ENCODE measurements at places on chromosomes 2 and 18.
A peak's percentile ranks its signal among the peaks of the same experiment; 100 is the strongest.

DNA sequence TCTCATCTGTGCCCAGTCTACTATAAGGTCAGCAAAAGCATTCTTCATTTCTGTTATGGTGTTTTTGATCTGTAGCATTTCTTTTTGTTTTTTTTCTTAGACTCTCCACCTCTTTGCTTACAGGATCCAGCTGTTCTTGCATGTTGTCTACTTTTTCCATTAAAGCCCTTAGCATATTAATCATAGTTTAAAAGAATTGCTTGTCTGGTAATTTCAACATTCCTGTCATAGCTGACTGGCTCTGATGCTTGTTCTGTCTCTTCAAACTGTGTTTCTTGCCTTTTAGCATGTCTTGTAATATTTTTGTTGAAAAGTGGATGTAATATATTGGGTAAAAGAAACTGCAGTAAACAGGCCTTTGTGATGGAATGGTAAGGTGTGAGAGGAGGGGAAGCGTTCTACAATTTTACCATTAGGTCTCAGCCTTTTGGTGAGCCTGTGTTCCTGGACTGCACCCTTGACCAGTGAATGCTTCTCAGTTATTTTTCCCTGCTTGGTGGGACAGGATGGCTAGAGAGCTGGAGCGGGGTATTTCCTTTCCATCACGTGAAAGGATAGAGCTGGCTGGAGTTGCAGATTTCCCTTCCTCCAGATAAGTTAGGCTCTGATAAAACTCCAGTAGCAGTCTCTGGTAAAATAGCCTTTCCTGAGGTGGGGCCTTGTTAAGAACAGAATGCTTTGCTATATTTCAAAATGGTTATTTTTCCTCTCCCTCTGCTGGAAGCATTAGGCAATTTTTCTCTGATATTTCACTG, 65.4 kb downstream of the PLA2R1 start:
- no peak for DNase-seq

GRCh38 chr2:189454009-189454408, 12.7 kb downstream of the WDR75 start:
- DNase-seq: no peak

- DNase-seq: no peak
Observed at GRCh38 chr2:69082430-69082997, 69.5 kb downstream of the ANTXR1 start.

GRCh38 chr2:4947911-4948310, 744.3 kb upstream of the SOX11 start:
- no peak for DNase-seq

GRCh38 chr2:1736045-1736444, 8.3 kb downstream of the PXDN start:
- no peak for DNase-seq

GRCh38 chr2:239159476-239159911, 241.3 kb downstream of the HDAC4 start:
- no peak for DNase-seq

DNA sequence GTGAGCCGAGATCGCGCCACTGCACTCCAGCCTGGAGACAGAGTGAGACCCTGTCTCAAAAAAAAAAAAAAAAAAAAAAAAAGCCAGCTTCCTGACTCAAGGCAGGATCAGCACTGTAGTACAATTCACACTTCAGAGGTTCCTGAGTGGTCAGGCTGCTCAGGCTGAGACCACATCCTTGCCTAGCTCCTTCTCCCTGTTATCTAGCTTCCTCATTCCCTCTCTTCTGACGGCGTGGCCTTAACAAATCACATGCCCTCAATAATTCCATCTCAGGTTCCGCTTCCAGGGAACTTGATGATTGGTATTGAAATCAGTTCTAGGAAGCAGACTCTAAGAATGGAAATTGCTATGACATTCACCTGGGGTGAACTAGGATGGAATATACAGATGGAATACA, 29.8 kb upstream of the KDM3A start:
- no peak for DNase-seq

DNA sequence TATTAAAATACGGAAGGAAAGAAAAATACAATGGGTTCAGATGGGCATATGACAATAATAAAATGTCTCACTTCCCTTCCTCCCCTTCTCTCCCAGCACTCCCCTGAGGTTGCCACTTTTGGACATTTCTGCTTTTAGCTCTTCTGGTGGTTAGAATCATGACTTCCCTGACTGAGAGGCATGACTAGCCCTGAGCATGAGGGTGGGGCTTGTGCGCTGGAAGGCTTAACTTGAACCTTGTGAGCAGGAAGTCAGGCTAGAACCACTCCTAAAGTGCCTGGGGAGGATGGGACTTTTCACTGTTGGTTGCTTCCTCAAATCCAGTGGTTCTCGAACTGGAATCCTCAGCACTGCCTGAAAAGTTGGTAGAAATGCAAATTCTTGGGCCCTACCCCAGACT, 19.7 kb upstream of the ARHGAP25 start:
- DNase-seq: no peak

DNA sequence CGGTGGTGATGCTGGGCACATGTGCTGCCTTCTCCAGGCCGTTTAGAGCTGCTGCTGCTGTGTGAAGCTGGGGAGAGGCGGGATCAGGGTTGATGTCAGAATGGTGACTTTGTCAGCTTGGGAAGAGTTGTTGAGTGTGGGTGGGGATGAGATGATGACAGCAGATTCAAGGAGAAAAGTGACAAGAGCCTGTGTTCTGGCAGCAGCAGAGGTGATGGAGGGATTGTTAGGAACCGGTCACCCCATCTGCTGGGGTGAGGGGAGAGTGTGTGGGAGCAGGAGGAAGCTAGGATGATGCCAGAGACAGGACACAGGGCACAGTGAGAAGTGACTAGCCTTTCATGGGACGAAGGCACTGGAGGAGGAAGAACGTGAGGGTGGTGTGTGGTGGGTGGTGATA, 345.5 kb downstream of the RNF144A start:
- DNase-seq: no peak

DNA sequence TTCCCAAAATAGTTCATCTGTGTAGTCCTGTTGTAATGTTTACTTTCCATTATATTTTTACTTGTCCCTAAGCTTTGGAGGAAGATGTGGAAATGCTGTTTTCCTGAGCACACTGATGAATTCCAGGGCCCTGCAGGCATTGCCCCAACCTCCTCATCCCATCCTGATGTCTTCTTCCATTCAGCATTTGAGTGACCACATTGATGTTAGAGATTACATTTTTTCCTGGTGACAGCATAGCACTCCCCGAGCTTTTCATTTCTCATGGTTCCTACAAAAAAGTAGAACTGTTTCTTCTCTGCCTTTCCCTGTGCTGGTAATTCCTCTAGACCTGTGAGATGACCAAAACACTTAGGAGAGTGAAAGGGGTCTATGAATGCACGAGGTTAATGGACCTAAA, 4.8 kb downstream of the IL36A start:
- DNase-seq: no peak

- DNase-seq: no peak
Observed at GRCh38 chr2:150404147-150404546, 83.3 kb downstream of the RND3 start.

DNA sequence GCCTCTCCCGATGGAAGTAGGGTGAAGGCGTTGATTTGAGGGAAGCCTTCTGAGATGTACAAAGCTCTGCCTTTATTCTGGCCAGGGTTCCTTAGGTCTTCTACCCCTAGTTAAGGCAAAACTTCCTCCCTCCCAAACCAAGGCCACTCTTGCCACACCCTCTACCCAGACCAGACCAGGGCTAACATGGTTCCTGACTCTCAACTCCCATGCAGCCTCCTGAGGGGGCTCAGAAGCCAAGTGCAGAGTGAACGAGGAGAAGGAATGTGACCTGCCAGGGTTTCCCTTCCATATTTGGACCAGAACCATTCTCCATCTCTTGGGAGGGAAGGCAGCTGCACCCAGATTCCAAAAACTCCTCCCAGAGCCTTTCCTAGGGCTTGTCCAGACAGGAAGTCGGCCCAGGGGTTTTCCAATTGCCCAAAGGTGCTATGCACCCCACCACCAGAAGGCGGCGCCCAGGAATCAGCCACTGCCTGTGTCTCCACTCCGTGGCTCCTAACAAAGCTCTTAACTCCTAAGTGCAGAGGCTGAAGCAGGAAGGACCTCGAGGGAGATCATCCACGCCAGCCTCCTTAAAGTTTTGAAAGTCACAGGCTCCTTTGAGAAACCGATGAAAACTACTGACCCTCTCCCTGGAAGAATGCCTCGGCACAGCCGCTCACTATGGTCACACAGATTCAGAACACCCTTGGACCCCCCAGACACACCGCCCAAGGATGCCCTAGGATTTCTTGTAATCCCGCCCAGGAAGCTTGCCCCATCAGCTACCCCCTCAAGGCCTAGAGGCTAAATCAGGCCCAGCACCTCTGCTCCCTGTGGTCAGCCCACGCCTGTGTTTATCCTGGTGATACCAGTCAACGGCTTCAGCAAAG, 157.8 kb downstream of the SMAD2 start:
- peak; percentile 71 for DNase-seq

DNA sequence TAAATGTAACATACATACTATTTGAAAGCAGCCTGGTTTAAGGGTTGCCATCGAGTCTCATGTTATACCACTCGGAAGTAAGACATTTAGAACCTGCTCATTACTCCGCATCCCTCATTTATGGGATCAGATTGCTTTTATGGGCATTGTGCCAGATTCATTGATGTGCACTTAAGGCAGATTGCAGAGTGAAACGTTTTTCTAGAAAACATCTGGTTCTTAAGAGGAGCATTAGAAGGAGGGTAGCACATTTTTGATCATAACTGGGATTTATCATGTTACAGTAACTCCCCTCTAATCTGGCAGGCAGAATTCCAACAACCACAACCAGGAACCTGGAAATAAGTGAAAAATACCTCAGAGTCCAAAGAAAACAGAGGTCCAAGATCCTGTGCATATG, 74.2 kb upstream of the GALNT3 start:
- DNase-seq: no peak

DNA sequence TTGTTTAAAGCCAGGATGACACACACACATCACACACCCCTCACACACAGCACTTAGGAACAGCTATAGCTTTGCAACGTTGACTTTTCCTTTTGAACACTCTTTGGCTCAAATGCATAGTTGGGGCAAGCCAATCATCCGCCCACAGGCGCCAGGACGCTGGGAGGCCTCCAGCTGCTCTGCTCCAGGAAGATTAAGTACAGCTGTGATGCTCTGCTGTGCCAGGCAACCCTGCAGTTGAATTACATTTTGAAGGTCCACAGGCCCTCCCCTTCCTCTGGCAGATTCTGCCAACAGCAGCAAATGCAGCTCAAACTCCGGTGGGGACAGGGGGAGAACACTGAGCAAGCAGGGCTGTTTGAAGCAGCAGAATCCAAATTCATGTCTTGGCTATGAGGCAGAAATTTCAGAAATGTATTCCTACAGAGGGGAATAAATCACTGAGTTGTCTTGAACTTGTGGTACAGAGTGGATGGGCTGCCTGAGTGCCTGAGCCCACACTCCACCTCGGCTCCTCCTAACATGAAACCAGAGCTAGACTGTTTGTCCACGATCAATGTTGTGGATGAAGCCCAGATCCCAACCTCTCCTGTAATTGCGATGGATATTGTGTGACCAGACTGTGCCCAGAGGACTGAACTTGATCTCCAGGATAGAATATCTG, 86.5 kb upstream of the PPP1CB start:
- DNase-seq: no peak

GRCh38 chr2:204436230-204436629, 109.0 kb upstream of the PARD3B start:
- no peak for DNase-seq

DNA sequence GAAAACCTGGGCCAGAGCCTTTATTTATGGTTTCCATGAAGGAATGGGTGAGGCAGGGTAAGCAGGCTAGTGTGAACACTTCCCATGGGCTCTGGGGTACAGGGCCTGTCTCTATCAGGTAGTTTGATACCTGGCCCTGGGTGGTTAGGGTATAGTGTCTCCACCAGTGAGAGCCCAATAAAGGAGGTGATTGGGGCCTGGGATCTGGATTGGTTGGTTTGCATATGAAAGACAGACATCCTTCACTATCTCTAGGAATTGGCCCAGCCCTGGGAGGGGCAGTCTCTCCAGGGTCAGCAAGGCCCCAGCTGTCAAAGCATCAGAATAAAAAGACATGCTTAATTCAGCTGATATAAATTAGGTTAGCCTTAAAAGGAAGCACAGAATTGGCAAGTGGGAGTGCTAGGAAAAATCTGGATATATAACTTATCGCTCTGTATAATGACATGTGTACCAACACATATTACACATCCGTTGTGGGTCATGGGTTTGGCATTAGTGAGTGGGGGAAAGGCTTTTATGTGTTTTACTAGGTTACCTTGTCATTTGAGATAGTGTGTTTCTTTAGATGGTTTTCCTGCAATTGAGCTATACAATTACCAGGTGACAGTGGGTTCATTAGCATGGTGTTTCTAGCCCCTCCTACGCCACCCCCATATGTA, 18.5 kb upstream of the TMEM178A start:
- DNase-seq: no peak

GRCh38 chr2:223000872-223001796, 50.9 kb upstream of the KCNE4 start:
- DNase-seq: no peak

- no peak for DNase-seq
Observed at GRCh38 chr2:151192681-151193080, 69.0 kb downstream of the RBM43 start.

DNA sequence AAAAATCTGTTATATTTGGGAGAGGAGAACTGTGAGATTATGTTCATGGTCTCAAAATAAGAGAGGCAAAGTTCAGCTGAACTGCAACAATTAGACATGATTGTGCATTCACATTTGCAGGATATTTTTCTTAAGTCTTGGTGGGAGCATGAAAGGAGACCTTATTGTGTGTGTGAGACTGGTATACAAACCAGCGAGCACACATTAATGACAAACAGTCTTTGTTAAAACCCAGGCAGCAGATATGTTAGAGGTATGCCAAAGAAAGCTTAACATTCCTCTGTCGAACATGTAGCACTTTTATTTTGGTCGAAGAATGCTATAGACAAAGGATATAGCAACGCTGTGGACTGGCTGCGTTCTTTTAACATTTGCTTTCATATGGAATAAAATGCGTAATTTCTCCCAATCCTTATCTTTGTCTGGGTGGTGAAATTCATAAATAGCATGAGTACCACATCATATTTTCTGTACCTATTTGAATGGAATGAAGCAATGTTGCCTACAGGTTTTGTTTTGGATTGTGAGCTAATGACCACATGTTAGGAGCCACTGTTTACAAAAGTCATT, 88.4 kb downstream of the ICOS start:
- DNase-seq: no peak

- no peak for DNase-seq
Observed at GRCh38 chr2:100017633-100018032, 124.8 kb downstream of the AFF3 start.

DNA sequence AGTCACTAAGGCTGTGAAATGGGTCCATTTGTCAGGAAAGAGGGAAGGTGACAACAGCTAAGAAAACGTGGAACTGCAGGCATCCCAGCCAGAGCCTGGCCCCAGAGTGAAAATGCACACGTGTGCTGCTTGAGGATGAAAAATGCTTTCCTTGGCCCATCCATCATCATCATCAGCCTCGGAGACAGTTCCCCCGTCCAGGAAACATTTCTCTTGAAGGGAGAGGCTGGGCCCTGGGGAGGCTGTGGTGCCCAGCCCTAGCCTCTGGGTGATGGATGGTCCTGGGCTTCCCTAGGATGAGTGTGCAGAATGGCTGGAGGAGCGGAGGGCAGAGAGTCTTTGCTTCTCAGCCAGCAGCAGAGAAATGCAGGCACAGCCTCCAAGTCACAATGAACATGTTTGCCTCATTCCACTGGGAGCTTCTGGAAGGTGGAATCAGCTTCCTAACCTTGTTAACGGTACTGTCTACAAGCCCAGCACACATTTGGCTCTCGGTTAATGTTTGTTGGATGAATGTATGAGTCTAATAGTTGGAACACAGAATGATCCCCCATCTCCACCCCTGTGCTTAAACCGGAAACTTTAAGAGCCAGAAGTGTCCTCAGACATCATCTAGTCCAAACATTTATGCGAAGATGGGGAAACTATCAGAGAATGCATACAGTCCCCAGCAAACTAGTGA, 164.0 kb downstream of the RDH14 start:
- DNase-seq: no peak

Data from activated CD8-positive, alpha-beta memory T cell treated with anti-CD3 and anti-CD28 coated beads for 48 hours (primary cell).